ENCODE measurements at places on chromosomes 16 and 17.

DNA sequence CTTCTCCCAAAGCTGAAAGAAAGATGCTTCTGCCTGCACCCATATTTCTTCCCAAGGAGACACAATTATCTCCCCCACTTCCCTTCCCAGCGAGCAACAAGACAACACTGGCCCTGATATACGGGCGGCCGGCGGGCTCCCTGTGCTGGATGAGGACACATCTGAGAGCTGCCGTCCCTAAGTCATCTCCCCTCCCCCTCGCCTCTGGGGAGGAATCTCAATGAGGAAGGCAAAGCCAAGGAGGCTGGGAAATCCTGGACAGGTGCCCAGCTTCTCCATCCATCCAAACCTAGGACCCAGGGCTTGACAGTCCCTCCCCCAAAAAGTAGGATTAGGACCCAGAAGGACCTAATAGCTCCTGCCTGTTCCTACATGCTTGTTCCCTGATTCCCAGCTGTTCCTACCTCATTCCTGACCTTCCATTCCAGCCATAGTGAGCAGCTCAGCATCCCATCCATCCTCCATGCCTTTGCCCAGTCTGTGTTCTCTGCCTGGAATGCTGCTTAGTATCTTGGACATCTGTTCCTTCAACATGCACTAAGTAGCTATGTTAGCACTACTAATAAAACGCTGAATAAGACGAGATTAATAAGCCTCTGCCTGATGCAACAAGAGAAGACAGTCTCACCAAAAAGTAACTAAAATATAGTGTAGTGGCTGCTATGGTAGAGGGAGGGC, 167.9 kb downstream of the CCT6B start:
- DNase-seq, result no peak

GRCh38 chr17:46964315-46965265, 14.5 kb downstream of the RPRML start:
- DNase-seq, result no peak

GRCh38 chr16:59411961-59412841, 678.1 kb upstream of the GOT2 start:
- DNase-seq, result no peak

DNA sequence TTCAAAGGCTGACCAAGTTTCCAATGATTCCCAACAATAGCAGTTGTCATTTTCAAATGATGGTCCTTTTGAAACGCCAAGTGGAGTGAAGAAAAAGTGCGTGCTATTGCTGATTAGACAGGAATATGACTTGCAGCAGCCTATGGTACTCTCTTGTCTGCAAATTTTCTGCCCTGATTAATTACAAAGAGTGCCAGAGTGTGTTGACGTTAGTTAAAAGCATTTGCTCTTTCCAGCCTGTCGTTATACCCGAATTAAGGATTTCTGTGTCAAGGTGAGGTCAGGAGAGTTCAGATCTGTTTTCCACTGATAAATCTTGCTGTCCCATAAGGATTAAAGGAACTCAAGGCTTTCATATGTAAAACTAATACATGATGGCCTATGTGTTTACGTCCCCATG, 75.0 kb upstream of the ADAMTS18 start:
- DNase-seq, result no peak

DNA sequence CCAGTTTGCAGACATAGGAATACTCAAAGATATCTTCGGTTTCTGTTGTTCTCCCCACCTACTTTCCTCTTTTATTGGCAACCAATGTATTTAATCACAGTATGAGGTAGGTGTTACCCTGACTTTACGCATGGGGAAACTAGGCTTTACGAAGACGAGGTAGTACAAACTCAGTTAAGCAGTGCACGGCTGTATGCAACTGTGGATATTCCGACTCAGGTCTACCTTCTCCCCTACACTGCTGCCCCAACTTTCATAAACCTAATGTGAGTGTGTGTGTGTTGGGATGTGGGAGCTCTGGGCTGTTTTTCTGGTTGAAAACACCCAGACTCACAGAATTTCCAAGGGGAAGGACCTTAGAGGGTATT, 1.2 kb upstream of the GPT2 start:
- DNase-seq, result no peak

- DNase-seq, result no peak
Observed at GRCh38 chr16:48535831-48536613, 74.0 kb downstream of the N4BP1 start.

DNA sequence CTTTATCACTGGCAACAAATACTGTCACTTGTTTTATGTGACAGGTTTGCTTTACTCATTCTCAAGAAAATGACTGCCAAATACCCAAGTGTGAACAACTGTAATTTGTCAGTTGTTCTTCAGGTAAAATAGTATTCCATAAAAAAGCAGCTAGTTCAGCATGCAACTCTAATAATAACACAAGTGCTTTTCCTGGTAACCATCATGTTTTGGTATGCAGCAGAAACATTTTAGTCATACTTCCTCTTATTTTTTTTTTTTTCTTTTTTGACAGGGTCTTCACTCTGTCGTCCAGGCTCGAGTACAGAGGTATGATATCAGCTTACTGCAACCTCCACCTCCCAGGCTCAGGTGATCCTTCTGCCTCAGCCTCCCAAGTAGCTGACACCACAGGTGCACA, 4.6 kb downstream of the TERF2 start:
- DNase-seq, result no peak

- no peak for DNase-seq
Observed at GRCh38 chr17:44338702-44339101, 6.4 kb upstream of the GRN start.

- DNase-seq, result no peak
Observed at GRCh38 chr17:81189016-81189415, 23.0 kb upstream of the AATK start.

GRCh38 chr17:57609125-57609877, 135.8 kb downstream of the CCDC182 start:
- DNase-seq, result no peak

GRCh38 chr17:59825533-59826322, 67.0 kb downstream of the TUBD1 start:
- DNase-seq, result no peak

DNA sequence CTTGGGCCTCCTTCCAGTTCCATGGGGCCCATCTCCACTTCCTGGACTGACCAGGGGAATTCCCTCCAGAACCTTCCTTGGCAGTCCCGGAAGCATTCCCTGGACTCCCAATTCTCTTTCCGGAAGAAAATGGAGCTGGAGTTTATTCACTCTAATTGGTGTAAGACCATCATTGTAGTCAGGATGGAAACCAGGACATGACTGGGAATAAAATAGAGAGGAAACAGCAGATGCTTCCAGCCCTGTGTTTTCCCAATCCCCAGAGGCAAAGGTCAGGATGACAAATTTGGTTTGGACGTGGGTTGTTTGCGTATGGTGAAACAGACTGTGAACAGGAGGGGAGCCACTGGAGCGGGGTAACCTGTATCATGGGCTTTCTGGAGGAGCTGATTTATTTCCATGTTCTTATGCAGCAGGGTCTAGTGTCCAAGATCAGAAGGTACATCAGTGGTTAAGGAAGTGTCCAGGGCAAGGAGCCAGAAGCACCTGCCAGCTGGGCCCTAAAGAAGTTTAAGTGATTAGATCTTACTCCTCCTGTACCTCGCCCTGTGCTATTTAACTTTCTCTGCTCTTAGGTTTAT, 8.5 kb upstream of the LONP2 start:
- no peak for DNase-seq

DNA sequence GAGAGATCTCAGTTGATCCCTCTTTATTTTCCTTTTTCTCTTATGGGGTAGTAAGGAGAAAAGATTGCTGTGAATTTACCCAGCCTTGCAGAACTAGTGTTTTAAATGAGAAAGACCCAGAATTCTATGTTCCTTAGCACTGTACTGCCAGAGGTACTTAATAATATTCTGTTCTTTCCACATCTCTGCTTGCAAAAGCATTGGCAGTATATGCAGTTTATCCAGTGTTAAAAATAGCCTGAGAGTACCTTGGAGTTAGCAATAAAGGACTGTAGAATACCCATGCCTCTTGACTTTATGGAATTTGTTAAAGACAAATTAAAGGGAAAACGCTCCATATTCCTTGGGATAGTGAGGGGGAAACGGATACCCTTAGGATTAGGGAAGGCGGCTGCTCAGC, 11.9 kb downstream of the SLC7A6 start:
- no peak for DNase-seq

DNA sequence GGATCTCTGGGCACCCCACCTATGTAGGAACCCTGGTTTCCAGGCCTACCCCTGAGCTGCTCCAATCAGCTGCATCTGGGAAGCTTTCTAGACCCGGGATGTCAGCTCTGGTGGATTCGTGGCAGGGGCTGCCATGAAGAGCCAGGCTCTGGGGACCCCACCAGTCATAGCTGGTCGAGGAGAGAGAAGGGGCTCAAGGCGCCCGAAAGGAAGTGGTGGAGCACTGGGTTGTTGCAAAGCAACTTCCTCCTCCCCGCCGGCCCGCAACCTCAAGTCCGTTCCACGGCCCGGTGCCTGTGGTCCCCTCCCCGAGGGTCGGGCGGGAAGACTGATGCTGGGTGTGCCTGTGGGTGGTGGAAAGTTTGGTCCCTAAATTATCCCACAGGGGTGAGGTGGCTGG, 10.2 kb downstream of the TBKBP1 start:
- no peak for DNase-seq

DNA sequence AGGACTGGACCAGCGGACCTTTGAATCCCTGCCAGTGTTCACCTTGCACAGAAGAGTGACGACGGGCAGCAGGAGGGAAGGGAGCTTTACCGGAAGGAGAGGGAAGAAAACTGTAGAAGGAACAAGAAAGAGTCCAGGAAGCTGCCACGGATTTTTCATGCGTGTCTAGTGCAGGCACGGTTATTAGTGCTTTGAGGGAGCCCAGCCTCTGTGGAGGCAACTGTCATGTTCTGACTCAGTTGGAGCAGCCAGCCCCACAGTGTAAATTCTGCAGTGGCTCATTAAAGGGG, 6.5 kb upstream of the HOXB13 start:
- DNase-seq, result no peak

DNA sequence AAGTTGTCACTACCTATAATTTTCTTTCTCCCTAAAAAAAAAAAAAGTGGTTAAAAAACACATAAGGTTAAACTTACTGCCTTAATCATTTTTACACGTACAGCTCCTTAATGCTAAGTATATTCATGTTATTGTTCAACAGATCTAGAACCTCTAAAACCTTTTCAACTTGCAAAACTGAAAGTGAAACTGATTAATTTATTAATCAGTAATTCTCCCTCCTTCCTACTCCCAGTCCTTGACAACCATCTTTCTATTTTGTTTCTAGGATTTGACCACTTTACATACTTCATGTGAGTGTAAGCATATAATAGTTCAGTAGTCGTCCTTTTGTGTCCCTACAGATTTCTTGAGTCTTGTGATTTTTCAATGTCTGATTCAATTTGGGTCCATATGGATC, 251.4 kb upstream of the KIF2B start:
- DNase-seq, result no peak

DNA sequence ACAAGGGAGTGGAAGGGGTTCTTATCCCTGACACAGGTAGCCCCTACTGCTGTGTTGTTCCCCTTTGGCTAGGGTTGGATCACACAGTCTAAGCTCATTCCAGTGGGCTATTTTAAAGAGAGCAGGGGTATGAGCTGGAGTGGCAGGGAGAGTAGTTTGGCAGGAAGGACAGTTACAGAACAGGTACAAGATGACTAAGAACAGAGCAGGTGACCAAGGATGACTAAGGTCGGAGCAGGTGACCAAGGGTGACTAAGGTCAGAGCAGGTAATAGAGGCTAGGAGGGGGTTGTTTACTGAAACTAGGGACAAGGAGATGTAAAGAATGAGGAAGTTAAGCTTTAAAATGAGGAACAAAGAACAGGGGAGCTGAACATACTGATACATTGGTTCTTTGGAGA, 58.8 kb downstream of the UTP18 start:
- DNase-seq, result no peak

DNA sequence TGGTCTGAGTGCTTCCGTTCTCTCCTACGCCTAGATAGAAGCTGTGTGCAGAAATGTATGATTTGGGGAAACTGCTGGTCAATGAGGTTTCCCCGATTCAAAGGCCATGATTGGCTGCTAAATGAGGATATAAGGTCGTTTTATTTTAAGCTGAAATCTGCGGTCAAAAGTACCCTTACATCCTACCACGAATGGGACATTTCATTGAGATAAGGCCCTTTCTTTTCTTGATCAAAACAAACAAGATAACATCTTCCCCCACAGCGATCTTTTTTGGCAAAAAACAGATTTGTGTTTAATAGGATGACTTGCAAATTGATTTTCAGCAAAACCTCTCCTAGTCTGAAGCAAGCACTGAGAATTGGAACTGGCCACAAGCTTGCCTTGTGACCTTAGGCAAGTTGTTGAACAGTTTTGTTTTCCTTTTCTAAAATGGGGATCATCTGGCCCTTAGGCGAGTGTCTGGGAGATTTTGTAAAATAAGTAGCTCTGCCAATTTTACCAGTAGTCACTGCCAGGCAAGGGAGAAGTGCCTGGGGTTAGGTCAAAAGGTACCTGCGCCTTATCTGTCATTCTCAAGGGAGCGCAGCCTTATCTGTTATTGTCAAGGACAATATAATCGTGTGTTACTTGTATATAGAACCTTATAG, 635 bp downstream of the SCPEP1 start:
- DNase-seq, result no peak

- DNase-seq, result no peak
Observed at GRCh38 chr16:74462361-74462760, 41.1 kb upstream of the CLEC18B start.

DNA sequence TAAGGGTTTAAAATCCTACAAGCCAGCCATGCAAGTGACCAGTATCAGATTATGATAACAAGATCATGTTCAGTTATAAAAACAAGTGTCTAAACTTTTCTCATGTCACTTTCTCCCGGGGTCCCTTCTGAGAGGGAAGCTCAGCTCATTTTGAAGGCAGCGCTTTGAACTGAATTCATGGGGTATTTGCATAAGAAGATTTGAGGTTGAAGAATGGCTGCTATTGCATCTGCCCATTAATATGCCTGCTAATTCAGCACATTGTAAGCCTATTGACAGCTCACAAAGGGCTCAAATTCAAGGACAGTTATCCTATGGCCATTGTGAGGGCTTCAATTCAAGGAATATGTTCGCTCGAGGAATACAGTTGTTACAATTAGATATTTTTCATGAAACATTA, 290.2 kb upstream of the IRX3 start:
- DNase-seq, result no peak

DNA sequence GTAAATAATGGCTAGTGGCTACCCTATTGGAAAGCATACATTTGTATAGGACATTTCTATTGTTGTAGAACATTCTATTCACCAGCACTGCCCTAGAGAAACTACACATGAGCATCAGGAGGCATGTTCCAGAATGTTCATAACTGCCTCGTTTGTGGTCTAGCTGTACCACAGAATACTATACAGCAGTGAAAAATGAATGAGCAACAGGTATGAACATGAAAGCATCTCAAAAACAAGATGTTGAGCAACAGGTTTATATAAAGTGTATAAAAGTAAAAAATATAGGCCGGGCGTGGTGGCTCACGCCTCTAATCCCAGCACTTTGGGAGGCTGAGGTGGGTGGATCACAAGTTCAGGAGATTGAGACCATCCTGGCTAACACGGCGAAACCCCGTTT, 91.7 kb downstream of the BMERB1 start:
- DNase-seq, result no peak
